ENCODE measurements at places on chromosomes 3 and 15. TPM values are rescaled to one million over a fixed set of nuclear protein-coding genes. Genes with fewer than 3 reads are reported as not detected.

Gene HYAL3
- polyA plus RNA-seq, result 1.2 TPM

Gene SNAP23
- 68.4 TPM for polyA plus RNA-seq

Gene GNAT1
- not detected for polyA plus RNA-seq

Gene DUOXA2
- polyA plus RNA-seq, result not detected

Gene RGMA
- polyA plus RNA-seq, result 56.9 TPM

Gene IGSF11
- 3.3 TPM for polyA plus RNA-seq

Gene RBP2
- not detected for polyA plus RNA-seq

Gene KBTBD13
- 2.6 TPM for polyA plus RNA-seq

Gene FBXW12
- polyA plus RNA-seq, result not detected

Gene MUC4
- polyA plus RNA-seq, result 0.94 TPM

- DNase-seq, result no peak
Measured at GRCh38 chr3:111970376-111970775, 8.4 kb upstream of the ABHD10 start.

DNA sequence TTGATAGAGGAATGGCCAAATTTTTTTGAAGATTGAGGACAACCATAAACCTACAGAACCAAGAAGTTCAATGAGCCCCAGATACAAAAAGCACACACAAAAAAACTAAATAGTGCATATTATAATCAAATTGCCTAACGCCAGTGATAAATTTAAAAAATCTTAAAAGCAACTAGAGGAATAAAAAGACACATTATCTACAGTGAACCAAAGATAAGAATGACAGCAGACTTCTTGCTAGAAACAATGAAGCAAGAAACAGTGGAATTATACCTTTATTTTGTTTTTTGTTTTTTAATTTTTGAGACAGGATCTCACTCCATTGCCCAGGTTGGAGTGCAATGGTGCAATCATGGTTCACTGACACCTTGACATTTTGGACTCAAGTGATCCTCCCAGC lies 9.9 kb upstream of the SAMD7 start:
- no peak for DNase-seq

DNA sequence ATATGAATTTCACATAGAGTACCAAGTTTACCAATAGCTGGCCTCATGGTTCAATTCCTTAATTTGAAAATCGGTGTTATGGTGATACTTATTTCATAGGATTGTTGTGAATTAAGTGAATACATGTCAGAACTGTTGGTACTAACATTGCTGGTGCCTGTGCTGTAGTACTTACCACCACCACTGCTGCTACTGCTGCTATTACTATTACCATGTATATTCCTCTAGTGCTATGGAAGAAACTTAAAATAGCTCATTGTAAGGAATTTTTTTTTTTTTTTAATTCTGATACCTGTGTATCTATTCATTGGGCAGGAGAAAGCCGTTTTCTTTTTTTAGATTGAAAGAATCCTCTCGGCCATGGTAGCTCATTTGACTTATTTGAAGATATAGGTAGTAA lies 3.6 kb downstream of the FYTTD1 start:
- no peak for DNase-seq

DNA sequence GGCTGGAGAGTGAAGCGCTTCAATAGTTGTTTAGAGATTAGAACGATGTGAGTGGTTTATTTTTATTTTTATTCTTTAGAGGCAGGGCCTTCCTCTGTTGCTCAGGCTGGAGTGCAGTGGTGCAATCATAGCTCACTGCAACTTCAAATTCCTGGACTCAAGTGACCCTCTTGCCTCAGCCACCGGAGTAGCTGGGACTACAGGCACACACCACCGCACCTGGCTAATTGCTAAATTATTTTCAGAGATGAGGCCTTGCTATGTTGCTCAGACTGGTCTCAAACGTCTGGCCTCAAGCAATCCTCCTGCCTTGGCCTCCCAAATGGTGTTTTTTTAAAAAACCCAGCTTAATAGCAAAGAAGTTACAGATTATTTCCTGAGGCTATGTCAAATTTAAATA lies 29.0 kb downstream of the PPARG start:
- no peak for DNase-seq

GRCh38 chr3:138941259-138941885 lies 5.6 kb downstream of the FOXL2 start:
- DNase-seq, result no peak

DNA sequence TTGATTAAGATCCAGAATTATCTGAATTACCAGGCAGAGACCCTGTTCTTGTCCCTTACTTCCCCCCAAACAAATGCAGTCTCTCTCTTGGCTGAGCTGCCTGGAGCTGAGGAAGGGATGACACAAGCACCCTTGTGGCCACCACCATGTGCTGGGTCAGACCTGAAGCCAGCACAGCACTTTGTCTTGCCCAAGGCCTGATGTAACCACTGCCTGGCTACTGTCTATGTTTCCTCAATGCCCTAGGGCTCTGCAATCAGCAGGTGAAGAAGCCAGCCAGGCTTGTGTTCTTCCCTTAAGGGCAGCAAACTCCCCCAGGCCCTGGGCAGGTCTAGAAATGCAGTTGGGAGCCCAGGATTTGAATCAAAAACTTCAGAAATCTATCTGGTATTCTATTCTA lies 15.8 kb upstream of the CASR start:
- no peak for DNase-seq

DNA sequence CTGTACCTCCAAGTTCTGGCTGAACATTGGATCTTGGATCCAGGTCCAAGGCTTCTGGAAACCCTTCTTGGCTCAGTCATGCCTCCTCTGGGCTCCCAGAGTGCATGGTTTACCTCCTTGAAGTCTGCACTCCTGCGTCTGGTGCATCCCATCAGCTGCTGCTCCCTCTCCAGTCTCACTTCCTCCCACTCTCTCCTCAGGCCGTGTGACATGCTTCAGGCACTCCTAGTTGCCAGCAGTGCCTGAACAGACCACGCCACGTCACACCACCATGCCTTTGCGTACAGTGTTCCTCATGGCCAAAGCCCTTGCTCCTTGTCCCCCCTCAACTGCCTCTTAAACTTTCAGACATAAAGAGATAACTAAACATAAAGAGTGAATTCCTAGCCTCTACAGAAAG lies 5.7 kb downstream of the GPR27 start:
- DNase-seq, result no peak

DNA sequence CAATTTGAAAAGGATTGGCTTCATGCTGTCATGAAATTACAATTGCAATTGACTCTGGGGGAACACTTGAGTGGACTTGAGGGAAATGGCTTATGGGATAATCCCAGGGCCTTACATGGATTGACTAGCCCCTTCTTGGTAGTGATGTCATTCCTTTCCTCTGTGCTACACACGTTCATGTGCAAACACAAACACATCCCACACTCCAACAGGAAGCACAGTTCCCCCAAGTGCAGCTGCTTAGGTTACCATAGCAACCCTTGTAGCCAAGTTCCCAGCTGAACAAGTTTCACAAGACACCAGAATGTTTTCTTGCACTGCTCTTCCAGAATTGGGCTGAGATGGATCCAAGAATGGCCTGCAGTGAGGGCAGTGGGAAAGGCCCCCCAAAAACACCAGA lies 217.0 kb downstream of the ZNF621 start:
- DNase-seq, result peak; percentile 74

DNA sequence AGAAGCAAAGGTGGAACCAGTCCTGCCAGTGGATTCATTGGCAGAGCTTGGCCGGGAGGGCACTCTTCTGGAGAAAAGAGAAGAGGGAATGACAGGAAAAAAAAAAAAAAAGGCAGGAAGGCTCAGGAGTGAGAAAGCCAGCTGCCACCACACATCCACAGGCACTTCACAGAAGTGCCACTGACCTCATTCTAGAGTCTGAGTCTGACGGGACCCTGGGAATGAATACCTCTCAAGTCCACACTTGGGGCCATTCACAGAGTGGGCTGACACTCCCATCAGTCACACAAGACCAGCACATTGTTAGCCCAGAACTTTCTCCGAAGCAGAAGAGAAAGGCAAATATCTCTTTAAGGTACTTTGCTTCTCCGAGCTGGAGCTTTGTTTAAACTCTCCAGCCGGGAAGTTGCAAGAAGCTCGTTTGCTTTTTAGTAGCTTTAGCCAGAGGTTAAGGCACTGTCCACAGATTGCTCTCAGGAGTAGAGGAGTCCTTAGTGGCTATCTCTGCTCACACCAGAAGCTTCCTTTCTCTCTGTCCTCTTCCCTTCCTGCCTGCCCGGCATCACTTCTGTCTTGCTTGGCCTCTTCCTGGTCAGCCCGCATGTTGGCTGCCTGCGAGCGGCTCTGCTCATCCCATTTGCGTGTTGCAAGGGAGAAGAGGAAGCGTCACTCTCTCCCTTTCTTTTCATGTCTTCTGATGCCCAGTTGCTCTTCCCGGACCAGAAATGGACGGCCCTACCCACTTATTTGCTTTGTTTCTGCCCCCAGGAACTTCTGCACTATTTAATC lies 53.8 kb downstream of the CMTM6 start:
- no peak for DNase-seq

DNA sequence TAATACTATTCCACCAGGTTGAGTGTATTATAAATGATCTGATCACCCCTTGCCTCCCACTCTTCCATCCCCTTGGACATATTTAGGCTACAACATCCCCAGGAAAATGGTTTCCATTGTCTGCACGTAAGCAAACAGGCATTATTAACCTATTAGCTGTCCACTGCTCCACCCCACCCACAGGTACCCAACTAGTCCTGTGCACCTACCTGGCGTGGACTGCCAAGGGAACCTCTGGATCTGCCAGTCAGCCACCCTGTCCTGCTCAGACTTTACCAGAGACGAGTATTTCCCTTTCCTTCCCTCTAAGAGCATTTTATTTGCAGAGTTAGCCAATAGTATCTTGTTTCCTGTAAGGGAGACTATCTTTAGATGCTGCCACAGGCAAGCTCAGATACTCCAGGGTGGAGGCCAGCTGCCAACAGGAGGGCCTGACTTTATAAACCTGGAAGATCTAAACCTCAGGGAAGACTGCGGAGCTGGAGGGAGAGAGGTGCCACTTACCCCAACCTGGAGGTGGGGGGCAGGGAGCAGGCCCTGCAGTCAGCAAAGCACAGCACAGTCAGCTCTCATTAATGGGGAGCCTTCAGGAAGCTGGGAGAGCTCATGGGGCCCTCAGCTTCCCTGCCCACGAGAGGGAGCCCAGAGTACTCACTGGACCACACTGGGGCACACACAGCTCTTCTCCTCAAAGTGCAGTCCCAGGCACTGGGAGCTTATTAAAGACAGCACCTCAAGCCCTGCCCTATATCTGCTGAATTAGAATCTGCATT lies at the start of gene CX3CR1:
TSS of gene CX3CR1 (minus strand) at position 292 of the 773 bp plus-strand sequence. CDS start 13,527 bp downstream, outside the sequence.
- no peak for DNase-seq

- no peak for DNase-seq
Measured at GRCh38 chr3:189132231-189132671, 39.5 kb upstream of the TPRG1 start.

DNA sequence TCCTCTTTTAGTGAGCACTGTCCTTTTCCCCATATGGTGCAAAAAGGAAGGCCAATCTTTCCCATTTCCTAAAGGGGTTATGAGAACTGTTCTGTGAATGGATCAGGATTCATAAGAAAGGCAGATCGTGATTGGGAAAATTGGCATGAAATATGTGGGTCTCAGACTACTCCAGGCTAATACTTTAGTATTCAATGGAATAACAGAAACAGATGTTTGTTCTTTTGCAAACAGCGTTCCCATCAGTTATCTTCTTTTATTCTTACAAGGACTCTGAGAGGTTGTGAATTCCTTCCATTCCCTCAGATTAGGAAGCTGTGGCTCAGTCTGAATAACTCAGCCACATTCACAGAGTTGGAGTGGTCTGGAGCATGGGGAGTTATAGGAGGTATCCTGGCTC lies 51.3 kb upstream of the MTMR10 start:
- DNase-seq, result no peak

- peak; percentile 53 for DNase-seq
Measured at GRCh38 chr3:133941415-133941821, 45.7 kb upstream of the RAB6B start.

DNA sequence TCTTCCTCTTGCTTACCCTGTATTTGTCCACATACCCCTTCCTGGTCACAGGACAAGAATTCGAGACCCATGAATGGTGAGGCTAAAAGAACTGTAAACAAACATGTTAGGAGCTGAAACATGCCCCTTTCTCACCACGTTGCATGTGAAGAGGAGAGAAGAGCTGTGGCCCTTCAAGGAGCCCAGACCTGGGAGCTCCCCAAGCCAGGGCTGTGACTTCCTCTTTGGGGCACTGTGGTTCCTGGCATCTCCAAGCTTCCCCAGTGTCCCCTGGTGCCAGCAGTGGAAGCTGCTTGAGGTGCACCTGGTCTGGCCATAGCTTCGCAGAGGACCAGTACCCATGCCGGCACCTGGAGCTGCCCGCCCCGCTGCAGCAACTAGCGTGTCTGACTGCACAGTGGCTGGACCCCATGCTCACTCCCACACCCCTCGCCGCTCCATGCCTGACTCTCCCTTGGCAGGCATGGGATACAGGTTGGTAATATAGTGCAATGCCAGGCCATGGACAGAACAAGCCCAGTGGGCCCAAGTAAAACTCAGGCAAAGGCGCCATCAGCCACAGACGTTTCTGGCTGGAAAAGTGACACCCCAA lies 9.9 kb downstream of the SPCS1 start:
- no peak for DNase-seq

GRCh38 chr3:38267662-38268061 lies 2.0 kb downstream of the SLC22A13 start:
- no peak for DNase-seq

- peak; percentile 24 for DNase-seq
Measured at GRCh38 chr3:20125897-20126296, 60.1 kb downstream of the SGO1 start.
